GDM1 (cell line): ENCODE measurements at places on chromosomes 7 and 10.

GRCh38 chr10:62803724-62804355 is 680 bp upstream of the ADO start:
- DNase-seq = no peak

DNA sequence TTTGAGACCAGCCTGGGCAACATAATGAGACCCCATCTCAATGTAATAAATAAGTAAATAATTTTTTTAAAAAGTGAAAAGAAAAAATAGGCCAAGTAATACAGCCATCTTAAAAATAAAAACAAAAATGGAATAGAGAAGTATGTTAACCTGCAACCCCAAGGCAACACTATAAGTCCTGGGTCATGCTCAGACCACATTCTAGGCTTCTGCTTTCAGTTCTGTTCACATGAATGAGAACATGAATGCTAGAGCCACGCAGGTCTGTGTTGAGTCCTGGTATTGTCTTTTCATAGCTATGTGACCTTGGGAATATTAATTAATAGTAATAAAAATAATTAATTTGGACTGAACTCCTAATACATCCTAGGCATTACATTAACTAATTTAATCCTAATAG is 284.0 kb downstream of the AUTS2 start:
- DNase-seq = no peak

DNA sequence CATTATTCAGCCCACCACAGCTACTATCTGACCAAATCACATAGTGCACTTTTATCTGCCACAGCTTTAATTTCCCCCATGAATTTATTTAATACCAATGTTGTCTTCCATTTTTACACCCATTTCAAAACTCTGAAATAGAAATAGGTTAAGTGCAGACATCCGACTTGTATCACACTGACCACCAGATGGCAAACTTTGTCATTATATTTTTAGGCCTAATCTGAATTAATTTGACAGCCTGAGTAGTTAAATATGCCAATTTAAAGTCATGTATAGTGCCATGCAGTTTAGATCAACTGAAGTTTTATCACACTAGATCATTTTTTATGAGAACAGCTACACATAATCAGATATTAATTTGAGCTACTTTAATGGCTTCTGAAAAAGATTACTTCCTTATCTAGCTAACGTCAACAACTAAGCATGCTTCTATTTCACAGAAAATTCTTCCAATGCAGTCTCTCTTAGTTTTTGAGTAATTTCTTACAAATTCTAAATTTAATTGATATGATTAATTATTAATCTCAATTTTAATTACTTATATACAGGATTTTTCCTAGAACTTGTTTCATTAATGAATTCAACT is 566.4 kb downstream of the GFRA1 start:
- DNase-seq = no peak

GRCh38 chr10:20157314-20157713 is 341.1 kb downstream of the PLXDC2 start:
- DNase-seq = no peak

- no peak for DNase-seq
Observed at GRCh38 chr7:87852306-87852705, 23.9 kb downstream of the SLC25A40 start.

DNA sequence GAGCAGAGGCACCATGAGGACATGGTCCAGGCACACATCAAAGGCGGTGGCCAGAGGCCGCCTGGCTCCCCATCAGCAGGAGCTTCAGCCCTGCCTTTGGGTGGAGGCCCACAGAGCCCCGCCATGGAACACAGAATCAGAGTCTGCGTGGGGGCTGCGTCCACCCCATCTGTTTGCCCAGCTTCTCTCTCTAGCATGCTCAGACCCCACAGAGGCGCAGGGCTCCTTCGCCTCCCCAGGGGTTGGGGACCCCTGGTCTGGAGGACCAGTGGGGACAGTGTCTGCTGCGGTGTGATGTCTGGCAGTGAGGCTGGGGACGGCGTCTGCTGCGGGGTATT is 321.9 kb downstream of the PTPRN2 start:
- DNase-seq = no peak

DNA sequence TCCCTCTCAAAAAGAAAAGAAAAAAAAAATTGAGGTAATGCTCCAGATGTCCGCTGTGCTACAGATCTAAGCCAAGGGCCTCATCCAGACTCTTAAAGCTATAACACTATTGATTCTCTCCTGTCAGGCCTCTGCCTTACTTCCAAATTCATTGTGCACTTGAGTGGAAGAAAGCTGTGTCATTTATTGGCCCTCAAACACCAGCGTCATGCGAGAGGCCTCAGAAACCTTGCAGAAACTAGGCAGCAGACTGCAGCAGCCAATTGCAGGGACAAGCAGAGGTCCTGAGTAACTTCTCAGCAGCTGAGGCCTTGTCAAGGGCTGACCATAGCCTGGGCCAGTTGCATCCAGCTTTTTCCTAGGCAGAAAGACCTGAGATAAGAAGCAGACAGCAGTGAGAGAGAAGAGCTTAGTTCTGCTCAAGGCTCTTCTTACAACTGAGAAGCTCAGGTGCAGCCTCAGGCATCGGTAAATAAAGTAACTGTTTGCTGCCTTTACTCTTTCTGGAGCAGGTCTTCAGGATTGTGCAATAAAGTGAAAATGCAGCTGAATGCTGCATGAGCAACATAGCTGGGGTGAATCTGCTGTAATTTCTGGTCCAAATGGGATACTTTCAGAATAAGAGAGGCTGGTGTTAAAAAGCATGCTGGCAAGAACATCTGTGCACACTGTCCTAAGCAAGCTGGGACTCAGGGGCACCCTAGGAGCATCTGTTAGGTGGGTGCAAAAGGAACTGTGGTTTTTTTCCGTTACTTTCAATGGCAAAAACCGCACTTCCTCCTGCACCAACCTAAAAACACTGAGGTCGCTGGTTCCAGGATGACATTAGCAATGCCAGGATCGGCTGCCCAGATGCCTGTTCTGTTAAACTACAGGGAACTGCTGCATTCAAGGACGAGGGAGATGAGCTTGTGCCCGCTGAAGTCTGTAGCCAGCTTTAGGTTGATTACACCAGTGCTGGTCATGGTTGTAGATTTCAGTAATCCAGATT is 181.8 kb upstream of the PFKP start:
- DNase-seq = peak; percentile 65

GRCh38 chr10:114195079-114195478 is 15.9 kb downstream of the TDRD1 start:
- no peak for DNase-seq

DNA sequence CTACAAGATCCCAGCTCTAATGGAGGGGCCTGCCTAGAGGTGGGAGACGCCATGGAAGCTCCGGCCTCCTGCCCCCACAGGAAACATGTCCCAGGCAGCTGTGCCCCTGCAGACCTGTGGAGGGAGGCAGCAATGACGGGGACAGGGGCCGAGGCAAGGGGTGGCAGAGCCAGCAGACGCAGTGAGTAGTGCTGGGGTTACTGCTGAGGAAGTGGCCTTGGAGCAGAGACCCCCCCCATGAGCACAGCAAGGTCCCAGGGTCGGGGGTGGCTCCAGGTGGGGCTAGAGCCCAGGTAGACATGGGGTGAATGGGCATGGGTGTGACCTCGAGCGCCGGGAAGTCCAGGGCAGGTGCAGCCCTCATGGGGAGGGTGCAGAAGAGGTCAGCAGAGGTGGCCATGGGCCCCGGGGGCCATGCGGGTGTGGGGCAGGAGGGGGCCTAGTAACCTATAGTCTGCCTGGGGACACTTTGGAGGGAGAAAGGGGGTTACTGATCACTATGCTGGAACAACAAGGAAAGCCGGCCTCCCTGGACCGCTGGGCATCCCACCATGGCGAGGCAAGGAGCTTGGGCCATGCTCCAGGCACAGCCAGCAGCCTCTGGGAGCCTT is 45.5 kb downstream of the JAKMIP3 start:
- no peak for DNase-seq

DNA sequence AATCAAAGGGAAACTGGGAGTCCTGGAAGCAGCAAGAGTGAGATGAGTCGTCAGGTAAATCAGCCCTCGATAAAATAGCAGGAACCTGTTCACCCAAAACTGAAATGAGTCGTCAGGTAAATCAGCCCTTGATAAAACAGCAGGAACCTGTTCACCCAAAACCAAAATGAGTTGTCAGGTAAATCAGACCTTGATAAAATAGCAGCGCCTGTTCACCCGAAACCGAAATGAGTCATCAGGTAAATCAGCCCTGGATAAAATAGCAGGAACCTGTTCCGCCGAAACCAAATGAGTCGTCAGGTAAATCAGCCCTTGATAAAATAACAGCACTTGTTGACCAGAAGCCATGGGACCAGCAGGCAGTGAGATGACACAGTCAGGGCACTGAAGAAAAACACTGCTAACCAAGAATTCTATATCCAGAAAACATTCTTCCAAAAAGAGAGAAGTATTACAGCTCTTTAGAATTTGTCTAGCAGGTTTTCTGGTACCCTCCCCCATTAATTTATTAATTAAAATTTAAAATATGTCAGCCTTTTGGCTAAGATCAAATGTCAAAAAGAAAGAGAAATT is 3.4 kb upstream of the CYP2E1 start:
- no peak for DNase-seq

DNA sequence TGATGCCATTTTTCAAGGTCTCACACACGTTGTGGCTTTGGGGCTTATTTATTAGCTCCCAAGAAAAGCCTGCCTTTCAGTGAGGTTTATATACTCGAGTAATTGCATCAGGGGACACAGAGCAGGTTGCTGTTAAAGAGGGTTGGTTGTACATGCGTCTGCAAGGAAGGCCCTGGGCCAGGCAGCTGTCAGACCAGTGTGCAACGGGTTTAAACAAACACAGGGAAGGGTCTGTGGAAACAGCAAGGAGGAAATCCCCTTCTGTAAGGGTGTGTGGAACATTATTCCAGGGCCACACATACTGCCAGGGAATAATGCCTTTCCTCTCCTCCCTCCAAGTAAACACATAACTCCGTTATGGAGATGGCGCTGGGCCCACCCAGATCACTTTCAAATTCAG is 1.7 kb upstream of the CHST15 start:
- DNase-seq = no peak

DNA sequence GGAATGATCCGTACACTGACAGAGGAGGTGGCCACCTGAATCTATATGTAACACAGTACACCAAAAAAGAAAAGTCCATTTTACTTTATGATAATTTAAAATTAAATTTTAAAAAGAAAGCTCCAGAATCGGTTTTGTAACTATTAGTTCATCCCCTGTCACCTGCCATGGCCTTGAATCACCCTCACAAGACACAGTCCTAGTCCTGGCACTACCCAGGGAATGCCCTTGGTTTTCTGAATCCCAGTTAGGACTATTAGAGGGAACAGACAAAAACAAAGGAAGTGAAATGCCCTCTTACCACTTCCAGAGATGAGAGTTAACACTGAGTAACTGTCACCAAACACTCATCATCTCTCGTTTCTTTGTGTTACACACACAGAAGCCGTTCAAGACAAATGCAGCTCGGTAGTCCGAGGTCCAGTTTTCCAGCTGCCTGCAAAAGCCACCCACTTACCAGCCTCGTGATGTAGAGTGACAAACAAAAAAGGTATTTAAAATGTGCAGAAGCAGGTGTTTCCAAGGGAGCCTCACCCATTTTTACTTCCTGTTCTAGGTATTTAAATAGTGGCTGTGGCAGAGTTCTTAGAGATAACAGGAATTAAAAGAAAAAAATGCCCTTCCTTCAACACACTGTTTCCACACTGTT is 6.1 kb downstream of the PTPRN2 start:
- no peak for DNase-seq

DNA sequence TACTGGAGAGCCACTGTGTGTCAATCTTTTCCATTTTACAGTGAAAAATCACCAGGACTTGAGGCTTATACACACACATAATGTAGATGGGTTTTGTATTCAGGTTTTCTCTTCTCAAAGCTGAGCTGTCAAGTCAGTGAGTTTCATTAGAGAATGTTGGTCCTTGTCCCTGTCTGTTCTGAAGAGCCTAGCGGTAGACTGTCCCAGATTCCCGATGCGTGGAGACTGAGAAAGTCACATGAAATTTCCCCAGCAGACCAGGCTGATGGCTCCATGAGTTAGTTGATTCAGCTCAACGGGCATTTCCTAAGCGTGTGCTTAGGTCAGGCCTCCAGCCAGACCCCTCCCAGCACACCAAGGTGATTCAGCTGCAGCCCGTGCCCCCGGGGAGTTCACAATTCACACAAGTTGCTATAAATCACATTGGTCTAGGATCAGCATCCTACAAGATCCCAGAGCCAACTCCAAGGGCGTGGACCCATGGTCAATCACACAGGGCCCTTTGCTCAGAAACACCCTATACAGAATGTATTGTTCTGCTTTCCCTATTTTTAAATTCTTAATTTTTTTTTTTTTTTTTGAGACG is 17.2 kb downstream of the CHST15 start:
- no peak for DNase-seq

GRCh38 chr10:26555719-26556368 is 117.7 kb downstream of the APBB1IP start:
- no peak for DNase-seq

GRCh38 chr7:16960337-16960965 is 78.7 kb upstream of the AGR3 start:
- no peak for DNase-seq

DNA sequence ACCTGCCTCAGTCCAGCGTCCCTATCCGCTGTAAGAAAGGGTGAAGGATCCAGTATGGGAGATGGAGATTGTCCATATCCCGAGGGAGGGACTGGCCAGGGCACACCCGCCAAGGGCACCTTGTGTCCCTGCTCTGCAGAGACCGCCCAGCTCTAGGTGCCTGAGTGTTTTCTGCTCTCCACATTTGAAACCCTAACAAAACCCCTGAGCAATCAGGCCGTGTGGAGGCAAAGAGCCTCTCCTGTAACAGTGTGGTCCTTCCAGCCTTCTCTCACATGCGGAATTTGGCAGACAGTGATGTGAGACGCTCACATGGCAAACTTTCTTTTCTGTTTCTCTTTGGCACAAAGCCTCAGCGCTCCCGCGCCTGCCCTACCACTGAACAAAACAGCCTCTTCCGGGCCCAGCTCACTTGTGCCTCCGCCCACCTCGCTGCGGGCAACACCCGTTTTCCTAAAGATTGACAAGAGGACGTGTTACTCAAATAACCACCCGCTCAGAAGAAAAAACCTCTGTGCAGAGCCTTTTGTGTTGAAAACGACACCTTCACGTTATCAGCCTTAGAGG is 514.8 kb downstream of the DNAJB6 start:
- DNase-seq = peak; percentile 59

- DNase-seq = no peak
Observed at GRCh38 chr7:18684916-18685315, 189.4 kb downstream of the HDAC9 start.

GRCh38 chr7:144759653-144760052 is 76.2 kb downstream of the TPK1 start:
- DNase-seq = no peak

DNA sequence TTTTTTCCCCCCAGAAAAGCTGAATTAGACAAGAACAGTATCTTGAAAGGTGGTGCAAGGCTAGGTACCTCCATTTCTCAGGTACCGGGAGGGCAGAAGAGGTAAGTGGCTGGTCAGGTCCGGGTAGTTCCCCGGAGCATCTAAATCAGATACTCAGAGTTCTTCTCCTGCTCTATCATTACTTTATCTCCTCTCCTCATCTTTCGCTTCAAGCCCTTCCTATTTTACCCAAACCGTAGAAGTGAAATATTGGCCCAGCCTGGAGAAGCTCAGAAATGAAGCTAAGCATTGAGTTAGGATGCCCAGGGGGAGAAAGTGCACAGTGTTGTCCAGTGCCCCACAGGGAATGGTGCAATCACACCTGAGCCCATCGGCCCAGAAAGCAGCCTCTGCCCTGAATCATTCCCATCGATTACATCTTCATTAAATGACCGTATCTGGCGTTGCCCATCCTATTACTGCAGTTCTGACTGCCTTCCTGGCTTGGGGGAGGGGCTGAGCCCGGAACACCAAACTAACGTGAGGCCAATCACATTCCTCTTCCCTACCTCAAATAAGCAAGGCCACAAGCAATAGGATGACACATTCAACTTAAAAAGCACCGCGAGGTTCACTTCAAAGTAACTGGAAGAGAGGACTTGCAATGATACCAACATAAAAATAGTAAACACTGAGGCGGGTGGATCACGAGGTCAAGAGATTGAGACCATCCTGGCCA is 116.5 kb downstream of the PRPF18 start:
- no peak for DNase-seq
